ENCODE measurements at places on chromosomes 13 and 19. TPM values are rescaled to one million over a fixed set of nuclear protein-coding genes. Genes with fewer than 3 reads are reported as not detected.

- peaks cover 16% of the 10 kb centered on the region for H3K4me1 ChIP-seq
- no peak for DNase-seq
- H3K36me3 ChIP-seq, result peaks cover 48% of the 10 kb centered on the region
These were observed 1.5 kb upstream of the GRWD1 start for GRCh38 chr19:48444129-48444935.

GRCh38 chr19:9140159-9140874, at the start of gene ZNF317:
ZNF317 (plus strand) TSS chr19:9140397; CDS start chr19:9156017, 15,620 bp downstream.
- H3K27me3 ChIP-seq, result no peaks in the 10 kb centered on the region
- peaks cover 28% of the 10 kb centered on the region for H3K36me3 ChIP-seq
- peak within 1 kb of the TSS; percentile 98 for H3K4me3 ChIP-seq
- peak; percentile 81 for DNase-seq
- peak within 1 kb of the TSS; percentile 97 for H3K27ac ChIP-seq
- H3K4me1 ChIP-seq, result no peaks in the 10 kb centered on the region

DNA sequence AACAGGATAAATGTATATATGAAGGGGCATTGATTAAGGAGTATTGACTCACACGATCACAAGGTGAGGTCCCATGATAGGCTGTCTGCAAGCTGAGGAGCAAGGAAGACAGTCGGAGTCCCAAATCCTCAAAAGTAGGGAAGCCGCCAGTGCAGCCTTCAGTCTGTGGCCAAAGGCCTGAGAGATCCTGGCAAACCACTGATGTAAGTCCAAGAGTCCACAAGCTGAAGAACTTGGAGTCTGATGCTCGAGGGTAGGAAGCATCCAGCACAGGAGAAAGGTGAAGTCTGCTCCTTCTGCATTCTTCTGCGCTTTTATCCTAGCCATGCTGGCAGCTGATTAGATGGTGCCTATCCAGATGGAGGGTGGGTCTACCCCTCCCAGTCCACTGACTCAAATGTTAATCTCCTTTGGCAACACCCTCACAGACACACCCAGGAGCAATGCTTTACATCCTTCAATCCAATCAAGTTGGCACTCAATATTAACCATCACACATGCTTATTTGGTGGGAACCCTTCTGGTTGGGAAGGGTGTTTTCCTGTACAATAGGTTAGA, 55.1 kb downstream of the SLAIN1 start:
- H3K36me3 ChIP-seq, result no peaks in the 10 kb centered on the region
- no peak overlapping the region for H3K27ac ChIP-seq
- DNase-seq, result no peak
- H3K27me3 ChIP-seq, result no peaks in the 10 kb centered on the region

Gene SMIM17
- not detected for total RNA-seq

- H3K27me3 ChIP-seq, result no peaks in the 10 kb centered on the region
- peaks cover 22% of the 10 kb centered on the region for H3K36me3 ChIP-seq
- DNase-seq, result no peak
These were observed 18.0 kb downstream of the ARHGAP35 start for GRCh38 chr19:46878613-46879375.

Gene ZNF841
- total RNA-seq, result 37.6 TPM

DNA sequence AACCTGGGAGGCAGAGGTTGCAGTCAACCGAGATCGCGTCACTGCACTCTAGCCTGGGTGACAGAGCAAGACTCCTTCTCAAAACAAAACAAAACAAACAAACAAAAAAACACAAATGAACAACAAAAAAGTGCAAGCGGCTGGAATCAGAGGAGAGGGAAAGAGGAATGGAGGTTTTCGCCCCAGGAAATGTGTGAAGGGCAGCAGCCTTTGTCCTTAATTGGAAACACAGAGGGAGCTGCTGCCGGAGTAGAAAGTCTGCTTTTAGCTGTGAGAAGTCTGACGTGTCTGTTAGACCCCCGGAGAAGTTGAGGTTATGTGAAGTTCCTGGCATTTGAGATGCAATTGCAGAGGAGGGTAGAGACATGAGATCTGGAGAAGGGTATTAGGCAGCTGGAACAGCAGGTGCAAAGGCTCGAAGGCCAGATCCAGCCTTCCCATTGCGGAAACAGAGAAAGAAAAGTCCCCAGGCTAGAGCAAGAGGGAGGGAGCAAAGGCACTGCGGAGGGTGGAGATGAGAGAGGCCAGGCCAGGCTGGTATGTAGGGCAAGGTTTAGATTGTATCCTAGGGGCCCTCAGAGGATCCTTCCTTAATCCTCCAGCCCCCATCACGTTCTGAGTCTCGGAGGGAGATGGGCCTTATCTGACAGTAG, 473 bp downstream of the TMIGD2 start:
- H3K36me3 ChIP-seq, result peaks cover 3% of the 10 kb centered on the region
- H3K4me1 ChIP-seq, result no peaks in the 10 kb centered on the region
- H3K27me3 ChIP-seq, result peaks cover 28% of the 10 kb centered on the region
- DNase-seq, result no peak

DNA sequence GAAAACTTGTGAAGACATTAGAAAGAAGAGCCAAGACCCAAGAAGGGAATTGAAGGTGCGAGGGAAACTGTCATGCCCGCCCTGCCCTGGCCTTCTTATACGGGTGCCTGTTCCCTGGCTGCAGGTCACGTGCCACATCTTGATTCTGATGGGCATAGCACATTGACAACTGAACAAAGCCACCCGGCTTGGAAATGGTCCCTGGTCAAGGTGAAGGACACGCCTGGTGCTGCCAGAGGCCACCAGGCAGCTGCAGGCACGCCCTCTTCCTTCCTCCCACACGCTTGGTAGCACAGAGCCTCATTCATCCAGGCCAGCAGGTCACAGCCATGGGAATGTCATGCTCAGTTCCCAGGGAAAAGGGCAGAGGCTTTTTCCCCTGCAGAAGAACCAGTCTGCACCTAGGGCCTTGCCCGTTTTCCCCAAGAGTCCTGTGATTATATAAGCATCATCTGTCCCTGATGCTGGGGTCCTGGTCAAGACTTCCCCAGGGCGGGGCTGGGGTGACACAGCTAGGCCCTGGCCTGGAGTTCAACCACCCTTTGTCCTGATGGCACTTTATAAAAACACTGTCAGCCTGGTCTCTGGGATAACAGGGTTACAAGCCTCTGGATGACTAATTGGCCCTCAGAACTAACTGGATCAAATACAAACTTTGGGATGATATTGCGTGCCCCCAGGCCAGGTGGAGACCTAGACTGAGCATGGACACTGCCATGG, 56.0 kb downstream of the CDADC1 start:
- peak; percentile 17 for DNase-seq
- H3K27me3 ChIP-seq, result no peaks in the 10 kb centered on the region
- H3K36me3 ChIP-seq, result no peaks in the 10 kb centered on the region
- no peak overlapping the region for H3K27ac ChIP-seq
- H3K4me1 ChIP-seq, result peaks cover 50% of the 10 kb centered on the region
- no peak overlapping the region for H3K4me3 ChIP-seq

GRCh38 chr19:15332311-15332996, at the start of gene BRD4:
BRD4 (minus strand) TSS chr19:15332539; CDS start chr19:15273099, 59,440 bp downstream.
- peak; percentile 70 for DNase-seq
- H3K36me3 ChIP-seq, result peaks cover 36% of the 10 kb centered on the region
- H3K4me1 ChIP-seq, result peaks cover 13% of the 10 kb centered on the region
- no peaks in the 10 kb centered on the region for H3K27me3 ChIP-seq
- H3K27ac ChIP-seq, result peak within 1 kb of the TSS; percentile 93

Gene BRSK1
- 3.8 TPM for total RNA-seq

GRCh38 chr19:56838909-56839651, 1.4 kb downstream of the PEG3 start:
- no peaks in the 10 kb centered on the region for H3K36me3 ChIP-seq
- no peak overlapping the region for H3K27ac ChIP-seq
- H3K4me3 ChIP-seq, result no peak overlapping the region
- H3K27me3 ChIP-seq, result no peaks in the 10 kb centered on the region
- no peak for DNase-seq

GRCh38 chr19:9937001-9937411, 691 bp upstream of the OLFM2 start:
- H3K4me3 ChIP-seq, result peak overlapping the region; percentile 52
- H3K27me3 ChIP-seq, result peaks cover 47% of the 10 kb centered on the region
- peaks cover 20% of the 10 kb centered on the region for H3K36me3 ChIP-seq
- DNase-seq, result no peak

Gene NLRP4
- not detected for total RNA-seq

DNA sequence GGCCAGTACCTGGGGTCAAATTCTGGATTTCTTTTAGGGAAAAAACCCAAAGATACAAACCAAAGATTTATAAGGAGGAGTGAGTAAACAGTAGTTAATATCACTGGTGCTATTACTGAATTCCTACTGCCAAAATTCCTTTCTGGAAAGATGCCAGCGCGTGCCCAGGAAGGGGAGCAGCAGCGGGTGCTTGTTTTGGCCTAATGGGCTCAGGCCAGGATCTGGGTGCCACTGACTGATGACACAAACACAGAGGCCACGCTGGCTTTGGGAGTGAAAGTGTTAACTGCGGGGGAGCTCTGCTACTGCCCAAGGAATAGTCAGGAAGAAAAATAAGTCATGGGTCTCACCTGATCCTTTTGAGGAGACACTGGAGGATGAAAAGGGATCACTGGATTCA, 61.2 kb downstream of the KLF2 start:
- no peaks in the 10 kb centered on the region for H3K27me3 ChIP-seq
- H3K27ac ChIP-seq, result no peak overlapping the region
- peaks cover 8% of the 10 kb centered on the region for H3K36me3 ChIP-seq
- DNase-seq, result no peak

Gene PABPC3
- 0.28 TPM for total RNA-seq

DNA sequence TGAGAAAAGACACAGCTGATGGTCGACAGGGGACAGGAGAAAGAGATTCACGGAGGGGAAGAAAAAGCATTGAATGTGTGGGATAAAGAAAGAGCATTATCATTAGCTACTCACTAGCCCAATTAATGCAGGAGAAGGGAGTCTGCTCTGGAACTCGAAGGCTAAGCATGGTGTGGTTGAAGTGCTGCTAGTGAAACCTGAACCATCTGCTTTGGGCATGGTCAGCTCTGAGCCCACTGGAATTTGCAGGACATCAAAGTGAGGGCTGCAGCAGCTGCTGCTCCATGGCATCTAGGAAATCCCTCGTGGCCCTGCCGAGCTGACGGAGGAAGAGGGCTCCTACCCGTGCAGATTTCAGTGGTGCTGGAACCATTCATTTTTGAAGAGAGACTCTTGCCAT, 320.3 kb downstream of the ATP8A2 start:
- H3K27ac ChIP-seq, result no peak overlapping the region
- DNase-seq, result no peak
- H3K27me3 ChIP-seq, result peaks cover 48% of the 10 kb centered on the region
- H3K36me3 ChIP-seq, result no peaks in the 10 kb centered on the region
- no peaks in the 10 kb centered on the region for H3K4me1 ChIP-seq
- no peak overlapping the region for H3K4me3 ChIP-seq

DNA sequence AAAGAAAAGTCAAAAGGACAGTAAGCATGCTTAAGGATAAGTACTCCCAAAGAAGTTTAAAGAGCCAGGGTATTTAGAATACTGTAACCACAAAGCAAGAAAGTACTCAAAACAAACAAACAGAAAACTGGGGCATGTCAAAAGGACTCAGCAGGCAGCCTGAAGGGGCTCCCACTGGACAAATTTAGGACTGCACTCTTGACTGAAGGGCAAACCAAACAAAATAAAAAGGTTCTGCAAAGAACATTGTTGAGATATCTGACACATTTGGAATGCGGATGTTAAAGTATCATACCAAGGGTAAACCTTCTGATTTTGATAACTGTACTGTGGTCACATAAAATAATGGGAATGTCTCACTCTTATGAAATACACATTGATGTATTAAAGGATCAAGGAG, 157.4 kb downstream of the TNFSF13B start:
- no peaks in the 10 kb centered on the region for H3K4me1 ChIP-seq
- H3K27ac ChIP-seq, result no peak overlapping the region
- DNase-seq, result no peak
- H3K36me3 ChIP-seq, result no peaks in the 10 kb centered on the region

Gene RNF113B
- total RNA-seq, result not detected

GRCh38 chr13:79258489-79258888, 147.6 kb downstream of the RBM26 start:
- no peak overlapping the region for H3K4me3 ChIP-seq
- DNase-seq, result no peak
- no peaks in the 10 kb centered on the region for H3K4me1 ChIP-seq
- no peaks in the 10 kb centered on the region for H3K36me3 ChIP-seq
- H3K27ac ChIP-seq, result no peak overlapping the region

GRCh38 chr13:98171900-98172589, 5.0 kb downstream of the RNF113B start:
- H3K27me3 ChIP-seq, result no peaks in the 10 kb centered on the region
- peak overlapping the region; percentile 46 for H3K4me3 ChIP-seq
- no peak for DNase-seq
- H3K27ac ChIP-seq, result peak overlapping the region; percentile 66
- peaks cover 25% of the 10 kb centered on the region for H3K4me1 ChIP-seq
- H3K36me3 ChIP-seq, result no peaks in the 10 kb centered on the region

DNA sequence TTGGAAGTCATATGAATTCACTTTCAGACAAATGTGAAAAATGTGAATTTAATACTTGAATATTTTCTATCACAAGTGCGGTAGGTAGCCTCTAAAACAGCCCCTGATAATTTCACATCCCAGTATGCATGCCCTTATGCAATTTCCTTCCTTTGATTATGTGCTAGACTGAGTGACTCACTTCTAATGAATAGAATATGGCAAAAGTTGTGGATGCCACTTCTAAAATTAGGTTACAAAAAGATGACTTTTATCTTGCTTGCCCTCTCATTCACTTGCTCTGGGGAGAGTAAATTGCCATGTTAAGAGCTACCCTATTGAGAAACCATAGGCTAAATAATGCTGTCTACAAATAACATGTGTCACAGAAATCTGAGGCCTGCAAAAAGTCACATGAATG, 402.5 kb upstream of the PCDH9 start:
- H3K4me1 ChIP-seq, result no peaks in the 10 kb centered on the region
- H3K4me3 ChIP-seq, result no peak overlapping the region
- no peak overlapping the region for H3K27ac ChIP-seq
- no peaks in the 10 kb centered on the region for H3K27me3 ChIP-seq
- DNase-seq, result no peak

DNA sequence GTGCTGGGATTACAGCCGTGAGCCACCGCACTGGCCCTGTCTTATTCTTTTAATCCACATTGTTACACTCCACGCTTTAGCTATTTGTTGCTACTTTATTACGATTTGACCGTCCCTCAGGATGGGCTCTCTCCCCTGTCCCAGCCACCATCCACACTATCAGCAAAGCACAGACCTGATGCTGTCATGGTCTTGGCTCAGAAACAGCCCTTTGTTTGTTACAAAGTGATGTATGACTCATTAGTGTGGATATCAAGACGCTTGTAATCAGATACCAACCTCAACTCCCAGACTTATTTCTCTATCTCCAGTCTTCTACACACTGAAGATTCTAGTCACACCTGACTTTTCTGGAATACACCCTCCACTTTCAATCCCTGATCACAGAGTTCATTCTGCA, 84.6 kb upstream of the FREM2 start:
- H3K27me3 ChIP-seq, result no peaks in the 10 kb centered on the region
- no peak overlapping the region for H3K4me3 ChIP-seq
- peak; percentile 16 for DNase-seq
- H3K27ac ChIP-seq, result peak overlapping the region; percentile 24
- peaks cover 26% of the 10 kb centered on the region for H3K4me1 ChIP-seq

GRCh38 chr13:44974056-44974793, 15.0 kb downstream of the NUFIP1 start:
- no peak overlapping the region for H3K4me3 ChIP-seq
- DNase-seq, result no peak
- H3K27me3 ChIP-seq, result no peaks in the 10 kb centered on the region
- no peaks in the 10 kb centered on the region for H3K36me3 ChIP-seq
- no peak overlapping the region for H3K27ac ChIP-seq

Data from Calu3 (cell line).